Stimulated activated effector memory CD8-positive, alpha-beta T cell treated with anti-CD3 and anti-CD28 coated beads, Interleukin-12 subunit alpha, Interleukin-12 subunit beta, amount 100 ng/mL, for 72 hours (primary cell): ENCODE measurements at places on chromosomes 6 and 20.

DNA sequence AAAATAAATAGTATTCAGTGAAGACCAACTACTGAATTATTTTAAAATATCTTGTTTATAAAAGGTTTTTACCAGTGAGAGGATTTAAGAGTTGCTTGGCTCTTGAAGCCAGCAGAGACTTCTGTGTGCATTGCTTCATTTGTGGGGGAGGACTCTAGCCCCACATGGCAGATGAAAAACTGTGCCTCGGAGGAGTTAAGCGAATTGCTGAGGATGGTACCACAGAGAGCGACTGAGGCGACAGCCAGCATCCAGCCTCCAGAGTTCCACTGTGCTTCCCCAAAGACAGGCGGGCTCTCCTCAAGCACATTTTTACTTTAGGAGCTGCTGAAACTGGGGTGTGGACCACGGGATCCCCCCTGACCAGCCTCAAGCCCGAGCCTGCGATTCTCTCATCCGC lies 80.7 kb downstream of the THBS2 start:
- DNase-seq, result no peak

GRCh38 chr6:31575335-31575901 lies at the start of gene TNF:
Gene TNF (plus strand): TSS chr6:31575565. CDS start chr6:31575742, 177 bp downstream.
- DNase-seq, result peak; percentile 75

- no peak for DNase-seq
These were observed 180.9 kb downstream of the PHF3 start for GRCh38 chr6:63816401-63816981.

GRCh38 chr20:6783752-6784151 lies 16.3 kb downstream of the BMP2 start:
- no peak for DNase-seq

DNA sequence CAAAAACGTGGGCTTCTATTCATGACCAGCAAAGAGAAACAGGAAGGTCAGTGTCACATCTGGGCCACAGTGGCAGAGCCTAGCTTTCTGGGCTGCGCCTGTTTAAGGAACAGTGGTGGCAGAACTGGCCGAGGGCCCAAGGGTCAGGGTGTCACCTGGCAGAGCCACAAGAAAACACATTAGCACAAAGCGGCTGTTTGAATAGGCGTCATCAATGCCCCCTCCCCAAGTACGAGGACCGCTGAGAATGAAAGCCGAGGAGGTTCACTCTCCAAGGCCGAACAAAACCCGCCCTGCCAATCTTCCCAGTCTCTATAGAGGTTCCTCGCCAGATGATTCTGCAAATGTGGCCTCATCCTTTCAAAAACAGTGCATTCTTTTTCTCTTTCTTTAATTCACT lies 125.2 kb upstream of the TRAF3IP2 start:
- DNase-seq, result no peak

DNA sequence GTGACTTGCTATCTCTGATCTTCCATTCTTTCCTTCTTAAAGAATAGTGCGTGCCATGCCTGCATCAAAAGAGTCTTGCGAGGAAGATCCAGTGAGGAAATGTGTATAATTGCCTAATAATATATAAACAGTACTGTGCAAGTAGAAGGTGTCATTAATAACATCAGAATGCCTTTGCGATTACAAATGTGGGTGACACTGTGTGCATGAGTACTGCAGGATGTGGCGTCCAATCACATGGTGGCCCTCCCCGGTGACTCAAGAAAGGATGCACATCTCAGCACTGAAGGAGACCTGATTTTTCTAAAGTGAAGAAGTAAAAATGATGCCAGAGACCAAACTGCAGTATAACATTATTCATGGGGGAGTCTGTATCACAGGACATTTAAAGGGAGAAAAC lies 107.5 kb upstream of the EDN1 start:
- no peak for DNase-seq
